Right ventricle myocardium inferior (tissue), 1 donor: ENCODE measurements at places on chromosomes 6 and 20. TPM values are rescaled to one million over a fixed set of nuclear protein-coding genes. Genes with fewer than 3 reads are reported as not detected.

- DNase-seq, result no peak
Observed at GRCh38 chr6:142697922-142698321, 247.1 kb downstream of the HIVEP2 start.

DNA sequence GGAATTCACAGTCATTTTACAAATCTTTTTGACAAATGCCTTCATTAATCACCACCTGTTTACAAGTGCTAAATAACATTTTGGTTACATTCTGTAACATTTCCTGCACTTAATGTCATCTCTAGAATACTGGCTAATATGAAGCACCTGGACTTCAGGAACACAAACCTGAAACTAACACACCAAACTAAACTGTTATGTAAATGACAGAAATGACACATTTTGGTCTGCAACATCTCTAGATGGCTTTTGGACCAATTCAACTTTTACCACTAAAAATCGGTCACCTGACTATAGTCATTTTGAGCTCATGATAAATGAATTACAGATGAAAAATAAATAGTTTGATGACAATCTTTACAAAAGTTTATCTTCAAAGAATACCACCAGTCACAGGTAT, 80.6 kb downstream of the ATG5 start:
- DNase-seq, result no peak

DNA sequence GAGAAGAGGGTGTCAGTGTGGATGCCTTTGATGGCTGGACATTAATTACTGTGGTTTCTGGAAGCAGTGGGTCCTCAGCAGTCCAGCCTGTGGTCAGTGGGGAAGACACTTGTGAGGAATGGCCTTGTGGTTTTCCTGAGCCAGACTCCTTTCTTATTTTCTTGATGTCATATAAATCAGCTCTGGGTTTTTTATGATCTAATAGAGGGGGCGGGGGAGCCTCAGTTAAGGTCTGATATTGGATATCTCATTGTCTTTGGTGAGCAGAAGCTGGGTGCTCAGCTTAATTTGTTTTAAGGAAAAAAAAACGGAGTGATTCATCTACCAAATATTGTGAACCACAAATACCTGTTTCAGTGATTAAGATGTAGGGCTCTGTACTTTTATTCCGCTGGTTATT, 62.1 kb downstream of the OTOR start:
- DNase-seq, result no peak

DNA sequence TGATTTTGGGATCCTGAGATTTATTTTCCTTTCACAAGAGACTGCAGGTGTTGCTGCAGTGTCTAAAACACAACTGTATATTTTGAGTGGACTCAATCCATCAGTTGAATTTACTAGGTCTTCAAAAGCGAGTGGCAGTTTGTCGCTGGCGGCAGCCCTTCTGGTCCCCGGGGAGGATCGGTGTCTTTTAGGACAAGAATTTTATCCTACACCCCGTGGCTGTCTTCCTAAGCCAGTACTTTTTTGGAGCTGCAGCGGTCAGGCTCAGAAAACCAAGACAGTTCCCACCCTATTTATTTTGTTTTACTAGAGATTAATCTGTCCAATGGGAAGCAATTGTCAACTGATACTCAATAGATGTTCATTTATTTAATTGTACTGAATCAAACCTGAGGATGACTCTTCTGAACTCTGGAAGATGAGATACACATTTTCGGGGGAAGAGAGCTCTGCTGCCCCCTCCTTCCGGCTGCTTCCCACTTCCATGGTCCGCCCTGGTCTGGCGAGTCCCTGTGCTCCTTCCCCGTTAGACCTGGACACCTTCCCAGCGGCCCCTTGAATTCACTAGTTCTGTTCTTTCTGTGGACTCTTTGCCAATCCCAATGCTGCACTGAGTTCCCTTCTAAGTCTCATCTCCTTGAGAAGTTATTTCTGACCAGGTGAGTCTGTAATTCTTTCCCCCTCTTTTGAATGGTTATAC, 90.6 kb downstream of the ERMARD start:
- DNase-seq, result no peak

DNA sequence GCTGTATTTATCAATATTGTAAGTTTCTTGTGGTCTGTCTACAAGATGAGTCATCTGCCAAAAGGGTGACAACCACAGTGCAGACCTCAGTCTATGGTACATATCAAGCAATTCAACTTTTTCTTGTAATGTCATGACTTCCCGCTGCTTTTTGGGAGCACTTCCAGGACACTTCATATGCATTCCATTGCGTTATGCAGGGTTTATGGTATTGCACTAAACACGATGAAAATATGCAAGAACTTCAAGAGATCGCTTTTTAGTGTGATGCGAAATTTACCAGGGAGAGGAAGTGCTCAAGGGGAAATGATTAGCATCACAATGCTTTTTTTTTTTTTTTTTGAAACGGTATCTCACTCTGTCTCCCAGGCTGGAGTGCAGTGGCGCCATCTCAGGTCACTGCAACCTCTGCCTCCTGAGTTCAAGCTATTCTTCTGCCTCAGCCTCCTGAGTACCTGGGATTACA, 166.5 kb downstream of the TFAP2A start:
- no peak for DNase-seq

DNA sequence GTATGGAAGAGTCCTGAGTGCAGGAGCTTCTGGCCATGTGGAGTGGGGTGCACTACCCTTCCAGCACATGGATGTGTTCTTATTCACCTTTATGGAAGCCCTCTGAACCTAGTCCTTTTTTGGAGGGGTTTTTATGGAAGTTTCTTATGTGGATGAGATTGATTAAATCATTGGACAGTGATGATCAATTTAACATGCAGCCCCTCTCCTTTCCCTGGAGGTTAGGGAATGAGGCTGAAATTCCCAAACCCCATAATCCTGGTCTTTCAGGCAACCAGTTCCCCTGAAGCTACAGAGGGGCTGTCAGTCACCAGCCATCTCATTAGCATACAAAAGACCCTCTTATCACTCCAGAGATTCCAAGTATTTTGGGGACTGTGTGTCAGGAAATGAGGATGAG, 183.9 kb upstream of the MAP3K7 start:
- no peak for DNase-seq

DNA sequence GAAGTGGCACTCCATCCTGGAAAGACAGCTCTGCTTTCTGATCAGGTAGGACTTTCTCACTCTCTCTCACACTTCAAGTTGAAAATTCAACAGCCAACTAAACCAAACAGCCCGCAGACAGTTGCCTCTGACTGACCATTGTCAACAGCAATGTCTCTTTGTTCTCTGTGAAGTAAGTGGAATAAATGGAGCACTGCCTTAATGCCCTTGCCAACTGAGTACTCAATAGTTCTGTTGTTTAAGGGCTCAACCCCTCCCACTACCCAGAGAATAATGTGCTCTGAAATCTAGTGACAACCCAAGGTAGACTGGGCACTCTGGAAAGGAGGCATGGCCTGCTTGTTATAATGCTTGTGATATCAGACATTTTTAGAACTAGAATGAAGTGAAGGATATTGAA, 16.8 kb upstream of the BCLAF1 start:
- no peak for DNase-seq

GRCh38 chr20:24838546-24839535, 110.2 kb upstream of the CST7 start:
- no peak for DNase-seq

DNA sequence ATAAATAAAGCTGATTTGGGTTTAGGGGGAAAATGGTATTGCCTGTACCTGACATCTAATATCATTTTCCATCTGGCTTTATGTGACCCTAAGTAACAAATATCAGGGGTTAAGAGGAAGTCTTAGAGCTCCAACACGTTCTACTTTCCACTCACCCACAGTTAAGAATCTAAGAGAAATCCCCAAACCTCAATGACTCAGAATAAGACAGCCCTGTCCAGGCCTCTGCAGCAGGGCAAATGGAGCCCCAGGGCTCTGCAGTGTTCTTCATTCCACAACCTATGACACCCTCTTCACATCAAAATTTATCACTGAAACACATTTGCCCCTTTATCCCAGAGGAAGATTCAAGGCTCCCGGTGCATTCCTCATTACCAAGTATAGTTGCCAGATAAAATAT, 20.3 kb upstream of the TENT5A start:
- DNase-seq, result no peak

Gene PPIL6
- total RNA-seq, result 4.5 TPM

Gene RSPH9
- 0.11 TPM for total RNA-seq

Gene TRIM31
- total RNA-seq, result not detected

- DNase-seq, result no peak
Observed at GRCh38 chr20:57291694-57292093, 25.3 kb upstream of the BMP7 start.

- no peak for DNase-seq
Observed at GRCh38 chr20:36548006-36548315, 6.6 kb downstream of the MYL9 start.

DNA sequence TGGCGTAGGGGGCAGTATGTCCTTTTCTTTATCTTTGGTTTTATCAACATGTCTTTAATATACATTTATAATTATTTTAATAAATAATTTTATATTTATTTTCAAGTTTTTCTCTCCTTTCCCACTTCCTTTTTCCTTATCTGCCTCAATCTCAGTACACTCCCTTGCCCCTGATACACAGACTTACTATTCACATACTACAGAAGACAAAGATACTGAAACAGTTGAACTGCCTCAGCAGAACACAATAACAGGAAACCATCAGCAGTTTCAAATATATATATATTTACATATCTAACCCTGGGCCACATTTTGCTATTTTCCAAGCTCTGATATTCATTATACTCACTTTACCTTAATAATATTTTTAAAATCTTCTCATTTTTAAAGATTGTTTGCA, 19.8 kb downstream of the IBTK start:
- DNase-seq, result no peak

DNA sequence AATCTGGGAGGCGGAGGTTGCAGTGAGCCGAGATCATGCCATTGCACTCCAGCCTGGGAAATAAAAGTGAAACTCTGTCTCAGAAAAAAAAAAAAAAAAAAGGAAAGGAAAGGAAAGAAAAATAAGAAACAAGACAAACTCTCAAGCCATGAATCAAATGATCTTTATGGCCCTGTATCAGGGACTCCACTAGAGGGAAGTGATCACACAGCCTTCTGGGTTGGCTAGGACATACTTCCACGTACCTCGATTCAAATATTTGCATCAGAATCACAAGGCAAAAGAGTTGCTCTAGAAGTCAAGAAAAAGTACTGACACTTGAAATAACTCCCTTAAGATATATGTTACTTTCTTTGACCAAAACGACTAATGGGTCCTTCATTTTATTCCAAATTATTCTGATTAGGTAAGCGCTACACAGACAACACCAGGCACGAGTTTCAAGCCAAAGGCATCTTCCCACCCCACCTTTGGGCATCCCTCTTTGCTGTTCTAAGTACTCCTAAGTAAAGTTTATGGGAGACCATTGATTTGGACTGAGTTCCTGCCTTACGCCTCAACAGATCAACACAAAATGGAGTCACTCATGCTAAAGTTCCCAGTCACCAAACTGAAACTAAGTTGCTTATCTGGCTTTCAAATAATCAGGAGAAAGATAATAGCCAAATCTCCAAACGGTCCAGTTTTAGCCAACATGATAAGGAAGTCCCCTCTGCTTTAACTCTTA, 77.5 kb upstream of the NT5E start:
- no peak for DNase-seq

Gene HTR1E
- total RNA-seq, result not detected

Gene HCK
- total RNA-seq, result 7.0 TPM
